Transverse colon (tissue), 4 donors: ENCODE measurements at places on chromosomes 6 and 20. TPM values are rescaled to one million over a fixed set of nuclear protein-coding genes. Genes with fewer than 3 reads are reported as not detected.
A peak's percentile ranks its signal among the peaks of the same experiment; 100 is the strongest.

KIAA1755 gene
- 1.6 TPM for total RNA-seq

CALHM5 gene
- total RNA-seq: not detected

DNA sequence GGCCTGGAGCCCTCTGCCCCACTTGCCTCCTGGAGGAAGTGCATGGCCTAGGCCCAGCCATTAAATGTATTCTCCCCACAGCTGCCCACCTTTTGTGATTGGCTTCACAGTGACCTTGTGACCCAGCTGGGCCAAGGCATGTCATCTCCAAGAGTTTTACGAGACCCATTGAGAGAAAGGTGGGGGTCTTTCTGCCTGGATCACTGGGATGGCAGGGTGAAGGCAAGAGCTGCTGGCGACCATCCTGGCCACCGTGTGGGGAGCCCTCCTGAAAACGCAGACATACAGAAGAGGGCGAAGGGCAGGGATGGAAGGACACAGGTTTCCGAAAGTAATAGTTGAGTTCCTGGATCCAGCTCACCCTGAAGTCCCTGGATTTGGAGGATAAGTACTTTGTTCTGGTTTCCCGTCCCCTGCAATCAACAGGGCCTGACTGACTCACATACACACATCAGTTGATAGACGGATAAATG lies 12.3 kb upstream of the SPO11 start:
- H3K27me3 ChIP-seq: no peaks in the 10 kb centered on the region
- H3K36me3 ChIP-seq: no peaks in the 10 kb centered on the region
- H3K4me1 ChIP-seq: no peaks in the 10 kb centered on the region
- H3K4me3 ChIP-seq: no peak overlapping the region
- H3K27ac ChIP-seq: no peak overlapping the region
- no peak for DNase-seq

- no peaks in the 10 kb centered on the region for H3K4me1 ChIP-seq
- H3K27me3 ChIP-seq: no peaks in the 10 kb centered on the region
- no peak overlapping the region for H3K4me3 ChIP-seq
- no peak overlapping the region for H3K27ac ChIP-seq
These were observed 421.2 kb upstream of the EYS start for GRCh38 chr6:66128243-66128642.

NKAIN2 gene
- total RNA-seq: not detected

DNA sequence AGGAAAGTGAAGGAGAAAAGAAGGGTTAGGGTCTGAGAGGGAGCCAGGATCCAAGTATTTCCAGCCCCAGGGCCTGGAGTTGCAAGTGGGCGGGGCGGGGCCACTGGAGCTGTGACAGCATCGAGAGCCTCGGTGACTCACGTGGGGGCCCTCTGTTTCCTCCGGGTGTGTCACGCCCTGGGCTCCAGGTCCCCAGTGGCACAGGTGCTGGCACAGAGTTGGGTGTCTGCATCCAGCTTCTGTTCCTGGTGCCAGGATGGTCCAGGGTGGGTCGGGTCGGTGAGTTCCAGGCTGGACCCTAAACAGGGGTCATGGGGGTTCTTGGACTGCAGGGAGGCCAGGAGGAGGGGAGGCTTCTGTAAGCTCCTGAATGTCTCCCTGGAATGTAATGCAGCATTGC lies 16.7 kb downstream of the RAET1L start:
- no peaks in the 10 kb centered on the region for H3K36me3 ChIP-seq
- no peak for DNase-seq
- H3K27me3 ChIP-seq: peaks cover 87% of the 10 kb centered on the region
- peaks cover 3% of the 10 kb centered on the region for H3K4me1 ChIP-seq

DNA sequence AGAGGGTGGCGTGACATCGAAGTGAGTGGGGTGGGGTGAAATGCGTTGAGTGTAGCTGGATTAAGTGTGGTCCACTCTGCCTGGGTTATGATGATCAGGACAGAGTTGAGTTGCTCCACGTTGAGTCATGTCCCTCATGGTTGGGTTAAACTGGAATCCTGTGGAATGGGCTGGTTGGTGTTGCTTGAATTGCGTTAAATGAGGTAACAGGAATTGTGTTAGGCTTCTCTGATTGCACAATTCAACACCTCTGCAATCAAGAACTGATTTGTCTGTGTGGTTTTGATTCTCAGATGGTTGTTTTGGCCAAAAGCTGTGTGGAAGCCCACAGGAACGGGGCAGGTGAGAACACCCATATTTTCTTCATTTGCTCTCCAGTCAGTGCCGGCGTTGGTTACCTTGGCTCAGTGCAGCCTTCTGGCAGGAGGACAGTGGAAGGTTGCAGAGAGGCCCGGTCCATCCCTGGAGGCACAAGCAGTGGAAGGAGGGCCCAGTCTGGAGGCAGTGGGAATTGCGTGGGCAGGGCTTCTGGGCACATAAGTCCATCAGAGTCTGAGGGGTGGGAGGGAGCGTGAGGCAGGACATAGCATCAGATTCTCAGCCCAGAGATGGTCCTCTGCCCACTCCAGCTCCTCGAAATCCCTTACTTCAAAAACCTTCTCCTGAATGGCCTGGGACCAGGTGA lies 11.6 kb downstream of the NOTCH4 start:
- DNase-seq: no peak
- no peaks in the 10 kb centered on the region for H3K4me1 ChIP-seq
- H3K4me3 ChIP-seq: no peak overlapping the region
- H3K27me3 ChIP-seq: no peaks in the 10 kb centered on the region
- H3K36me3 ChIP-seq: no peaks in the 10 kb centered on the region

GRCh38 chr6:105757512-105758200 lies 328.5 kb upstream of the PRDM1 start:
- H3K36me3 ChIP-seq: no peaks in the 10 kb centered on the region
- no peaks in the 10 kb centered on the region for H3K27me3 ChIP-seq
- no peak overlapping the region for H3K4me3 ChIP-seq

TENT5A gene
- 42.1 TPM for total RNA-seq

GRCh38 chr6:157718503-157719187 lies 104.4 kb upstream of the SNX9 start:
- peaks cover 29% of the 10 kb centered on the region for H3K4me1 ChIP-seq
- H3K27me3 ChIP-seq: no peaks in the 10 kb centered on the region
- H3K36me3 ChIP-seq: no peaks in the 10 kb centered on the region
- DNase-seq: no peak
- no peak overlapping the region for H3K27ac ChIP-seq

GRCh38 chr6:25874822-25875562 lies 949 bp upstream of the SLC17A3 start:
- DNase-seq: no peak
- H3K4me3 ChIP-seq: no peak overlapping the region
- H3K27me3 ChIP-seq: no peaks in the 10 kb centered on the region
- H3K36me3 ChIP-seq: no peaks in the 10 kb centered on the region

SDC4 gene
- total RNA-seq: 76.3 TPM

- peaks cover 13% of the 10 kb centered on the region for H3K4me1 ChIP-seq
- H3K27me3 ChIP-seq: no peaks in the 10 kb centered on the region
- H3K36me3 ChIP-seq: no peaks in the 10 kb centered on the region
- no peak overlapping the region for H3K27ac ChIP-seq
- H3K4me3 ChIP-seq: no peak overlapping the region
These were observed 3.2 kb downstream of the USP45 start for GRCh38 chr6:99512033-99512432.

DNA sequence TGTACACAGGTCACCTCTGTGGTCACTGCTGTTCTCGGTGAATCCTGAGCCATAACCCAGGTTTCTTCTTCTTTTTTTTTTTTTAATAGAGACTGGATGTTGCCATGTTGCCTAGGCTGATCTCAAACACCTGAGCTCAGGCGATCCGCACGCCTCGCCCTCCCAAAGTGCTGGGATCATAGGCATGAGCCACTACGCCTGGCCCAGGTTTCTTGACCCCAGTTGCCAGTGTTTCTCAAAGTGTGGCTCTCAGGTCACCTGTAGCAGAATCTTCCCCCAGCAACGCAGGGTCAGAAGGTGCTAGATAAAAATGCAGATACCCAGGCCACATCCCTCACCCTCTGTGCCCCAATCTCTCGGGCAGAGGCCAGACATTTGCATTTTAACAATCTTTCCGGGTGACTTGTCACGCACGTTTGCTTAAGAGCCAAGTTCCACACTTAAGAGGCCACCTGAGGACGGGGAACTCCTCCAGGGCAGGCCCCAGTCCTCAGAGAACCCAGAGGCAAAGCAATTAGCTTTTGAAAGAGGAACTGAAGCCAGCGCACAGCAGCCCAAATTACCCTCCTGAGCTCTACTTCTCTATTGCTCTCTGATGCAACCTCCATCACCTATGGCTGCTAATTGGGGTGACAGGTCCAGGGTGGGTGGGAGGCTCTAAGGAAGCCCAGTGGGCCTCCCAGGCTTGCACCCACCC lies 81.8 kb downstream of the NFATC2 start:
- H3K36me3 ChIP-seq: no peaks in the 10 kb centered on the region
- H3K4me1 ChIP-seq: peaks cover 27% of the 10 kb centered on the region
- no peak overlapping the region for H3K4me3 ChIP-seq
- no peaks in the 10 kb centered on the region for H3K27me3 ChIP-seq
- no peak overlapping the region for H3K27ac ChIP-seq
- no peak for DNase-seq

OR2J1 gene
- not detected for total RNA-seq

PLAGL1 gene
- total RNA-seq: 45.3 TPM

DNA sequence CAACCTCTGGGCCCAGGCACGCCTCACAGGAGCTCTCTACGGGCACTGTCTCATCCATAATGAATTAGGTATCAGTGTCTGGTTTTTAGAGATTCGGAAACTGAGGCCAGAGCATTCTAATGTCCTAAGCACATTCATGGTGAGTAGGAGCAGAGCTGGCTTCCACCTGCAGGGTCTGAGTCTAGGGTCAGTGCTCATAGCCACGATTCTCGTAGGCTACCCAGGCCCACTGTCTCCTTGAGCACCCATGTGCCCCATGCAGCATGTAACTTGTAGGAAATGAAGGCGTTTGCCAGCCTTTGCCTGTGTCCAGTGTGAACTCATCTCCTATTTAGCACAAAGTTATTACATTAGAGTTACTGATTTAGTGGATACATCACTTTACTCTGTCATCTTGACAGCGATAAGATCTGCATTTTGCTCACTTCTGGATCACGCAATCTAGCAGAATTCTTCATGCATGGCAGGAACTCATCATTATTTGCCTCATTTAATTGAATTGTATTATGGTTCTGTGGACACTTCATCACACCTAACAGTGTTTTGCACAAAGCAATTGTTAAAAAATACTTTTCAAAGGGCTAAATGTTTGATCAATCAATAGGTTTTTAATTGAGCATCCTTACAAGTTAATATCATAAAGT lies 205.3 kb upstream of the SULF2 start:
- DNase-seq: no peak
- H3K4me1 ChIP-seq: peaks cover 4% of the 10 kb centered on the region
- peak overlapping the region; percentile 27 for H3K27ac ChIP-seq
- no peaks in the 10 kb centered on the region for H3K27me3 ChIP-seq

LAMP5 gene
- not detected for total RNA-seq

GRCh38 chr6:168948002-168948401 lies 305.6 kb downstream of the THBS2 start:
- H3K4me3 ChIP-seq: no peak overlapping the region
- no peak overlapping the region for H3K27ac ChIP-seq
- DNase-seq: no peak
- peaks cover 27% of the 10 kb centered on the region for H3K4me1 ChIP-seq

BPIFB2 gene
- total RNA-seq: not detected

ZNF292 gene
- total RNA-seq: 61.8 TPM

MLN gene
- not detected for total RNA-seq

UNC5CL gene
- 8.4 TPM for total RNA-seq

DNA sequence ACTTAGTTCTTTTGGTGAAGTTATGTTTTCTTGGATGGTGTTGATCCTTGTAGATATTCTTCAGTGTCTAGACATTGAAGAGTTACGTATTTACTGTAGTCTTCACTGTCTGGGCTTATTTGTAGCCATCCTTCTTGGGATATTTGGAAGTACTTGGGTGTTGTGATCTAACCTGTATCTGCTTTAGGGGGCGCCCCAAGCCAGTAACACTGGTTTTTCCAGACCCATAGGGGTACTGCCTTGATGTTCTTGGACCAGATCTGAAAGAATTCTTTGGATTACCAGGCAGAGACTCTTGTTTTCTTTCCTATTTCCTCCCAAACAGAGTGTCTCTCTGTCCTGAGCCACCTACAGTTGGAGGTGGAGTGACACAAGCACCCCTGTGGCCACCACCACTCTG lies 309.1 kb upstream of the IMPG1 start:
- no peak overlapping the region for H3K4me3 ChIP-seq
- DNase-seq: no peak
- H3K27me3 ChIP-seq: no peaks in the 10 kb centered on the region
- no peak overlapping the region for H3K27ac ChIP-seq

DNA sequence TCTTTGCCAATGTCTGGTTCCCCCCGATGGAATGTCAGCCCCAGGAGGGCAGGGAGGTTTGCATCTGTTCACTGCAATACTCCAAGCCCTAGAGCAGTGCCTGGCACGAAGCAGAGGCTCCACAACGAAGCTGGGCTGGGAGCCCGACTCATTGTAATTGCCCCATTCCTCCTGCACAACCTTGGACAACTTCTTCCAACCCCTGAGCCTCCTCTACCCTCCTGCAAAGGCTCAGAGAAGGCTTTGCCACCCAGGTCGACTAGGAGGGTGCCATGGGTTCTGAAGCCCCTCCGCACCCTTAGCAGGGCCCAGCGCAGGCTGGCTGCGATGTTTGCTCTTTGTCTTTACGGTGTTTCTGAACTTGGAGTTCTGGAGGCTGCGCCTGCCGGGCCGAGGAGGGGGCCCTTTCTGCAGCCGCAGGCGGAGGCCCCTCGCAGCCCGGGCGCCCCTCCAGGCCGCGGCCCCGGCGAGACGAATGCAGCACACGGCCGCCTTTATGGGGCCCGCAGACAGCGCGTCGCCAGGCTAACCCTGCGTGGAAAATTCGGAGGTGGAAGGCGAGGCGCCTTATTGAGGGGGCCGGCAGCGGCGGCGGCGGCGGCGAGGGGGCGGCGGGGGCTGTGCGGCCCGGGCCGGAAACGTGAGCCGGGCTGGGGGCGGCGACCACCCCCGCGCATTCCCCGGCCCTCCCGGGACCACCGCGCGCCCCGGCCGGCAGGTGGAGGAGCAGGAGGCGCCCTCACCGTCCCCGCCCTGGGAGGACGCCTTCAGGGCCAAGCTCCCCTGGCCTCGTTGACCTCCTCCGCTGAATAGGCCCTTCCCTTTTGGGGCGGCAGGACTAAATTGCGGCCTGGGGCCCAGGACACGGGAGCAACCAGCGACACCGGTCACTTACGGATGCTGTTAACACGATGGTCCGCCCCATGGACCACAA lies 27.0 kb downstream of the SNAI1 start:
- H3K4me3 ChIP-seq: no peak overlapping the region
- no peaks in the 10 kb centered on the region for H3K36me3 ChIP-seq
- H3K27ac ChIP-seq: no peak overlapping the region
- H3K4me1 ChIP-seq: no peaks in the 10 kb centered on the region

GGTLC1 gene
- total RNA-seq: not detected
